ENCODE measurements at places on chromosomes 2 and 18.

- DNase-seq, result no peak
Observed at GRCh38 chr2:240983996-240984498, 14.4 kb upstream of the SNED1 start.

DNA sequence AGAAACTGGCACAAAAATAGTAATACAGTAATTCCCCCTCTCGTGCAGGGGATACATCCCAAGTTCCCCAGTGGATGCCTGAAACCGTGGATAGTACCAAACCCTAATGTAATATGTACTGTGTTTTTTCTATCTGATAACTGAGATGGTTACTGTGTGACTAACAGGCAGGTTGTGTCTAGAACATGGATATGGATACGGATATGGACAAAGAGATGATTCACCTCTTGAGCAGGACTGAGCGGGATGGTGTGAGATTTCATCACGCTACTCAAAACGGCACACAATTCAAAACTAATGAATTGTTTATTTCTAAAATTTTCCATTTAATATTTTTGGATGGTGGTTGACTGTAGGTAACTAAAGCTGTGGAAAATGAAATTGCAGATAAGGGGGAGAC lies 3.4 kb downstream of the MBD1 start:
- peak; percentile 9 for DNase-seq

DNA sequence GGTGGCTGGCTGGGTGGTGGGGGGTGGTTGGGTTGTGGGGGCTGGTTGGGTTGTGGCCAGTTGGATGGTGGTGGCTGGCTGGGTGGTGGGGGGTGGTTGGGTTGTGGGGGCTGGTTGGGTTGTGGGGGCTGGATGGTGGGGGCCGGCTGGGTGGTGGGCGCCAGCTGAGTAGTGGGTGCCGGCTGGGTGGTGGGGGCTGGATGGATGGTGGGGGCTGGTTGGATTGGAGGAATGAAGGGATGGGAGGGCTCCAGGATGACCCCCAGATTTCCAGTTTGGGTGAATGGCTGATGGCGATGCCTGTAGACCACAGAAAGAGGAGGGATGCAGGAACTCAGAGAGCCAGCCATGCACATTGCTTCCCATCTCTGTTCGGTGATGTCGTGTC lies 26.8 kb upstream of the GPR17 start:
- DNase-seq, result no peak

DNA sequence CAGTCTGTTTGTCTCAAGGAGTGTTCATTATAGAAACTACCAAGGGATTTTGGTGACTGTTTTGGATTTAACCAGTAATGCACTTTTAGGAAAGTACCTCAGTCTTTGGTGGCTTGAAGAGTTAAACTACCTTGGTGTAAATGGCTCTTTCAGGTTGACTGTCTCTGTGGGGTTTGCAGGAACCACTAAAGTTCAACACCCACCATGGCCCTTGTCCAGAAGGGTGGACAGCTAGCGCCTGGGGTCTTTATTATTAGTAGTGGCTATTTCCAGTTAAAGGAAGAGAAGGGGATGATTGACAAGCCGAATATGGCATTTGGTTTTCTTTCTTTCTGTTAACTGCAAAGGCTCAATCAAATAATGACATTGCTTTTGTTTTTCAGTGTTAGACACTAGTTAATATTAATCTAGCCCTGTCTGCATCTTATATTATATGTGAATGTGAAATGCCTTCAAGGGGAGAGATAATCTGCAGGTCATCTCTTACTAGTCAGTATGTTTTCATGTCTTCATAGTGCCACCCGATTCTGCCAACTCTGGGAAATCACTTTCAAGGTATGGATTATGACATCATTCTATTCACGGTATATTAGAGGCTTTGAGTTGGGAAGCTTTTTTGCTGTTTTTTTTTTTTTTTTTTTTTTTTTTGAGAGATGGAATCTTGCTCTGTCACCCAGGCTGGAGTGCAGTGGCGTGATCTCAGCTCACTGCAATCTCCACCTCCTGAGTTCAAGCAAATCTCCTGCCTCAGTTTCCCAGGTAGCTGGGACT lies 56.4 kb downstream of the MAP4K4 start:
- no peak for DNase-seq

- DNase-seq, result peak; percentile 85
Observed at GRCh38 chr2:149860276-149860921, 272.8 kb upstream of the MMADHC start.

- peak; percentile 45 for DNase-seq
Observed at GRCh38 chr2:8636041-8636491, 45.8 kb upstream of the ID2 start.

DNA sequence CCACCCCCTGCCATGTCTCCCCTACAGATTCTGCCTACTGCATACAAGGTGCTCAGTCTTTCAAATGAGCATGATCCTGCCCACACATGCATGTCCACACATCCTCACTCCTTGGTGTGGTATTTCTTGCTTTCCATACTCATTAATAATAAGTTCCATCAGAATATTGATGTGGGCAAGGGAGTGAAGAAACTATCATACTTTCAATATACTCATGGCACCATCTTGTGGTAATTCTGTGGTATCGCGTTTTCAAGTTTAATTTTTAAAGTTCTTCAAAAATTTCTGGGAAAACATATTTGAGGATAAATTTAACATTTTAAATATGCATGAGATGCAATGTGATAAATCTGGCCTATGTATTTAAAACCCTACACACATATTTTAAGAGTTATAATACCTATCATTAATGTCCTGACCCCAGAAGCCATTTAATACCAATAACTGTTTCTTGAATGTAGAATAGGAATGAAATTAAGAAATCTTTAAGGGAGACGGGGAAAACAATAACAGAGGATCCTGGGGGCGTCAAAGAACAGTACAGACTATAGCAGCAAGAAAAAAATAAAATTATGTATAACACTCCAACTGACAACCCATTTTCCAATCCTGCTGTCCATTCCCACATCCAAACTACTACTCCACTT lies 110.1 kb downstream of the ZNF385B start:
- DNase-seq, result peak; percentile 24

DNA sequence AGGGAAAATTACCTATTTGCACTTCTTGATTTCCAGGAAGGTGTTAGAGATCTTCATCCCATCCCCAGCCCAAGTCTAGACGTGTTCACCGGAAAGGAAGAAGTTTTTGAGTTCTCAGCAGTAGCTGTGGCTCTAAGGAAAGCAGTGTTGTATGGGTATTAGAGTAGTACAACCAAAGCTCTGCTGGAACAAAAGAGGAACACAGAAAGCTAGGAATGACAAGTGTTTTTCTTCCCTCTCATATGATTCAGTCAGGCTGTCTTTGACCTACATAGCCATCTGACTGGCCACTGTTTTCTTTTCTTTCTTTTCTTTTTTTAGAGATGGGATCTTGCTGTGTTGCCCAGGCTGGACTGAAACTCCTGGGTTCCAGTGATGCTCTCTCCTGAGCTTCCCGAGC lies 82.7 kb upstream of the SLC39A10 start:
- peak; percentile 28 for DNase-seq

- peak; percentile 52 for DNase-seq
Observed at GRCh38 chr2:198296665-198297308, 492.4 kb downstream of the PLCL1 start.

DNA sequence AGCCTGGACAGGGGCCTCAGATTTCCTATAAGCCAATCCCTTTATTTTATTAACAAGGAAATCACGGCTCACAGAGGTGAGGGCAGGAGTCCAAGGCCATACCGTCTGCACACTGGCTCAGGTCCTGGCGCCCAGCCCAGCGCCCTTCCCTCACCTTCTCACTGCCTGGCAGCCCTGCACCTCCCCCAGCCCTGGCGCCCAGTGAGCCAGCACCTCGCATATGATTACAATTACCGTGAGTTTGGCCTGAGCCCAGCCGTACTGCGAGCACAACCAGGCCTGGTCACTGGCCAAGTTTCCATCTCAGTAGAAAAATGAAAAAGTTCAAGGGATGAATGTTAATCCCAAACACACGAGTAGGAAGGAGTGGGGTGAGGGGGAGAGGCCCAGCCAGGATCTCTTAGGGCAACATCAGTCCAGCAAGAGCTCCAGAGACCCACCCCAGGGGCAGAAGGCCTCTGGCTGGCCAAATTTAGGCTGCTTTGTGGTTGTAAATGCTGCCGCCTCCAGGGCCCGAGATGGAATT lies 68.4 kb downstream of the MCFD2 start:
- peak; percentile 90 for DNase-seq

DNA sequence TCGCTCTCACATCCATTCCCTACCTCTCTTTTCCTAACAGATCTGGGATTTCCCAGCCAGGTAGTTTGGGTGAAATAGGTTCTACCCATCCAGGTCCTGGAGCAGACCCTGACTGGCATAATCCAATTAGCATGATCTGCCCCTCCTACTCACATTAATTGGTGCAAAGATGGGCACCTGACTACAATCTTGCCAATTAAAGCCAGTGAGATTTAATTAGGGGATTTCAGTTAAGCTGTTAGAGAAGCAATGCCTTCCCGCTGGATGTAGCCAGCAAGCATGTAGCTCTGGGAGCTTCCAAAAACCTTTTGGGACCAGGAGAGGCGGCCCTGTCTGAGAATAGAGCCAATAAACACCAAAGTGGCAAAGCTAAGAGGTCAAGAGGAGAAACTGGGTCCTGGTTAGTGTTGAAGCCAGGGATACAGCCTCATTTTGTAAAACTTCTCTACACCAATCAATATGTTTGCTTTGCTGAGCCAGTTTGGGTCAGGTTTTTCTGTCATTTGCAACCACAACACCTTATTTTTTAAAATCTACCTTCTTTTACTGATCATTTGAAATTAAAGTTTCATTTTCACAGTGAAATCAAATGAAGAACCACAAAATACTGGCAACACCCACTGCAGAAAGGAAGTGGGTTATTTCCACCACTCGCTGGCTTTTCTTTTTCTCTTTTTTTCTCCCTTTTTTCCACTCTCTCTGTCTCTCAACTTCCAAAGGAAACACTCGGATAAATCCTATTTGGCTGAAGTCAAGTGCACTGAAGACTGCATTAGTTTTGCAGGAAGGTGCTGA lies 3.2 kb upstream of the TTC39C start:
- no peak for DNase-seq

DNA sequence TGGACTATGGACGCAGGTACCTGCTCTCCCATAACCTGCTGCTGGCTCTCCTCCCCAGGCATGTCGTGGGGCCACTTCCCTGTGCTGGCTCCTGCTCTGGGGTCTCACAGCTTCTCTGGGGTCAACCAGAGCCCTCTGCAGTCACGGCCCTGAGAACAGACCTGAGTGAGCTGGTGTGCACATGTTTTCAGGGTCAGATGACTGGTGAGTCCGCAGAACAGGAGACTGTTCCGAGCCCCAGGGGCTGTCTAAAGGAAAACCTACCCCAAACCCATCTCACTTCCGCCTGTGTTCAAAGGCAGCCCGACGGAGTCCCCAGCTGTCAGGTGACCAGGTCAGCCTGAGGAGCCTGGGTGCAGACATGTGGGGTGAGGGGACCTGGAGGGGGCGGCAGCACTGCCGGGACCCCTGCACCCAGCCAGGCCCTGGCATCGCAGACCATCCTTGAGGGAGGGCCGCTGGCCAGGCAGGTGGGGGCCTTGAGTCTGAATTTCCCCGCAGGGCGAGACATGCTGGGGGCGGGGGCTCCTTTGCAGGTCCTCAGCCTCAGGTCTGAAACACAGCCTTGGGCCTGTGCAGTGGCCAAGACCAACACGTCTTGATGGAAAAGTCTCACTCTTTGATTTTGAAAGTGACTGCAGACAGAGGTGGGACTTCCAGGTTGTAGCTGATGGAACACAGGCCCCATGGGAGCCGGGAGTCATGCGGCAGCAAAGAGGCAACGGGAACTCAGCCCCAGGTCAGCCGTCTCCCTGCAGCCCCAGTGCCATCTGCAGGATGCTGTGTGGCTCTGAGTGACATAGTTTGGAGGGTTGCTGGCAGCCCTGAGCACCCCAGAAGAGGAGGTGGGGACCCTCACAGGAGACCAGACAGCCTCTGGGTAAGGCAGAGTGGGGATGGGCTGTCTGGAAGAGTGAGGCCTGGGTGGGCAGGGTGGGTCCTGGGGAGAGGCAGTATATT lies 65.3 kb downstream of the TWIST2 start:
- DNase-seq, result no peak

DNA sequence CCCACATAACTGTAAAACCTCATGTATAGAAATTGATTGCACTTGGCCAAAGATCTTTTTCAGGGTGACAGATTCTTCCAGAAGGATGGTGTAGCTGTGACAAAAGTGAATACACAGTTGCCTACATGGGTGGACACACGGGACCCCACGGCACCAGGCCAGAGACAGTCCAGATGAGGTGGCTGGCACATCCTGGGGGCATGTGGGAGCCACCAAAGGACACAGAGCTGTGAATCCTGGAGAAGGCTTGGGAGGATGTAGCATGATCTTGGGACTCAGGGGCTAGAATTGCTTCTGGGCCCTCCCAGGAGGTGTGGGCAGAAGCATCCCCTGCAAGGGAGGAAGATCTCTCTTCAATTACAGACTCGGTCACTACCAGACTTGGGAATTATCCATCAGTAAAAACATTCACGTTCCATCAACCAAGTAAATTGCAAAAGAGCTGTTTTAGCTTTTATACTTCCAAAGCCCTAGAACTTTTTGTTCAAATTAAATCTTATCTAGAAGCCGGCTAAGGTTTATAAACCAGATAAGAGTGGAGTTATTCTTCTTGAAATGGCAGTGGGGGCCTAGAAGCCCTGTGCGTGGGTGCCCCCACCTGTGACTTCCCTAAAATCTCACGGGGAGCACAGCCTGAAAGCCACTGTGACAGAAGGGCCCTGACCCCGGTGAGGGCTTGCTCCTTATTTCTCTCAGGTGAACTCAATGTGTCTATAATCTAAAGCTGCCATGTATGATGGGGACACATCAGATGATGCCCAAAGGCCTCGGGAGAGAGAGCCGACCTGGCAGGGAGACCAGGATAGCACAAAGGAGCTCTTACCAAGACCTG lies 81.7 kb downstream of the SEPTIN10 start:
- DNase-seq, result no peak

DNA sequence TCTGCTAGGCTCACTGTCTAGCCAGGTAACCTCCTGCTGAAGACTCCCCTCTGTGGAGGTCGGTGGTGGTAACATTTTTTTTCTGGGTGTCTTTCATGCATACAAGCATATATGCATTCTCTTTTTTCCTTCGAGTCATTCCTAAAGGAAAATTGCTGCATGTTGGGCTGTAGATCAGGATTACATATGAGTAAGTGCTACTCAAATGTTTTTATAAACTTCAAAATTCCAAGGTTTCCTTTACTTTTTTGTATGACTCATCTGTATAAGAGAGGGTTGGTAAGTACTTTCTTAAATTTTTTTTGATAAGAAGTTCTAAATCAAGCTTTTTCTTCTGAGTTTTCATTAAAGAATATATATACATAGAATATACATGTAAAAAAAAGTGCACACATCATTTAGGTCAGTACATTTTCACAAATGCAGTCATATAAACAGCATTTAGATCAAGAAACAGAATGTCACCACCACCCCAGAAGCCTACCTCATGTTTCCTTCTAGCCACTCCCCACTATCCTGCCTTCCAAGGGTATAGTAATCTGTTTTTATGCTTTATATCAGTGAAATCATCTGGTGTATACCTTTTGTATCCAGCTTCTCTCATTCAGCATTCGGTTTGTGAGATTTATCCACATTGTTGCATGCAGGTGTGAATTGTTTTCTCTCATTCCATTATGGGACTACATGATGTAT lies 128.0 kb upstream of the MAP3K20 start:
- peak; percentile 79 for DNase-seq

GRCh38 chr18:70132999-70133398 lies 72.5 kb downstream of the RTTN start:
- DNase-seq, result peak; percentile 93
